ENCODE measurements at places on chromosomes 1 and 21.

DNA sequence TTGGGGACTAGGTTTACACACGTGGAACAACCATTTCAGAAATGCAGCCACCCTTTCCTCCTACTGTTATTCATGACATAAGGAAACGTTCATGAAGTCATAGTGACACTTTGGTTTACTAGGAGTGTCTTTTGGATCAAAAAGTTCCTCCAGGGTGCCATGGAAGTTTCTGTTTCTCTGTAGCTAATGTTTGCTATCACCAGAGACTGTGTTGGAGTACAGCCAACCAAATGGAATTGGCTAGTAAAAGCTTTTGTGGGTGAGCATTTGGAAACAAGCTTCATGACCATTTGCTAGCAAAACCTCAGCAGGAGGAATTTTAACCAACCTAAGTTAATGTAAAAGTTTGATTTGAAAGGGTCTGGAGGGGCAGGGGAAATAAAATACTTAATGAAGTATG, 43.9 kb upstream of the ADGRL2 start:
- no peak for DNase-seq

GRCh38 chr1:213968146-213968825, 19.5 kb upstream of the PROX1 start:
- DNase-seq, result no peak

GRCh38 chr1:189021577-189021976, 1456.1 kb downstream of the BRINP3 start:
- DNase-seq, result no peak

DNA sequence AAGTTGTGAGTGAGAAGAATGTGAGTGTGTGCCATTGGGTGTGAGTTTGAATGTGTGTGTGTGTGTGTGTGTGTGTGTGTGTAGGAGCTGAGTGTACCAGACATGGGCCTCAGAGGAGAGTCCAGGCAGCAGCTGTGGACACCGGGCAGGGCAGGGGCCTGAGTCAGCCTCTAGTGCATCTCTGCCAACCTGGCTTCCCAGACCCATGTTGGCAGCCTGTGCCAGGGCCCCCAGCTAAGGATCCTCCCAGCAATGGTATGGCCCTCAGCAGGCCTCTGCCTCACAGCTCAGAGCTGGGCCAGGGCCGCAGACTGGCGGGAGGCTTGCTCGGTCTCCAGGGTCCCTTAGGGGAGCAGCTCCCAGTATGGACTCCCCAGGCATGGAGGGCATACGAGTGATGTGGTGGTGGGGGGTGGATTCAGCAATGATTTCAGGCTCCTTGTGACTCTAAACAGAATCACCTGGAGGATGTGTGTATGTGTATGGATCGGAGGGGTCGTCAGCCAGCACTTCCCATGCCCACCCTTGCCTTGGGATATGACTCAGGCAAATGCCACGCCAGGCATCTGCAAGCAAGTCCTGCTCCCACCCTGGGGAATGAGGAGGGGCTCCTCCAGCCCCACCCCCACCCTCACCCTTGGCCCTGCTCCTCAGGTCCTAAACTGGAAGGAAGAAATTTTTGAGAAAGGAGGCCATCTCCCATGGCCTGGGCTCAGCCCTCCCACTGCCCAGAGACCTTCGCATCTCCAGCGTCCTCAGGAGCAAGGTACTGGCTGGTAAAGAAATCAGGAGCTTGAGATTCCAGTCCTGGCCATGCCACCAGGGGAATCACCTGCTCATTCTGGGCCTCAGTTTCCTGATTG, 1.8 kb upstream of the FOXO6 start:
- no peak for DNase-seq

DNA sequence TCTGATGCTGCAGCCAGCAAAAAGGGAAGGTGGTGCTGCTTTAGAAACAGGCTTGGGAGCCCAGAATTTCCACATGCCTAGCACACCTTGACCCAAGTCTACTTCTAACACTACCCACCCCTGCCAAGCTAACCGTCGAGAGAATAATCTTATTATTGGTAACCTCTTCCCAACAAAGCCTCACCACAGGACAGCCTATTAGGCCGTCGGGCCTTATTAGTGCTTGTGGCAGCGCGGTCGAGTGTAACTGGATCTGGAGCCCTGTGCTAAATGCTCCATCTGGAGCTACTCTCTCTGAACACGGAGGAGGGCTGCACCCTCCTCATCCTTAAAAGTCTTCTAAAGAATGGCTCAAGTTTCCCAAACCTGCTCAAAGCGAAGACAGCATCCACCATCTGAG, 165.5 kb upstream of the NFIA start:
- no peak for DNase-seq

- no peak for DNase-seq
Measured at GRCh38 chr1:157404614-157405013, 147.7 kb downstream of the FCRL5 start.

DNA sequence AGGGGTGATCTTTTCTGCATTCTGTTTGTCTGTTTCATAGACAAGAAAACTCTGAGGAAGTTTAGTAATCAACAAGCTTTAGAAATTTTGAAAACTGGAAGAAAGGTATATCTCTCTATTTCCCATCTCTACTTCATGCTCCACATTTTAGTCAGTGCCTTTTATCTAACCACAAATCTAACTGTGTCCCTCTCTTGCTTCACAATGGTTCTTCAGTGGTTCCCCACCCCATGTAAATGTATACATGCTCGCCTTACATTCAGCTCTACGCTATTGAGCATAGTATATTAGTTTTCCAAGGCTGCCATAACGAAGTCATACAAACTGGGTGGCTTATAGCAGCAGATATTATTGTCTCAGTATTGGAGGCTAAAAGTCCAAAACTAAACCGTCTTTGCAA, 14.4 kb upstream of the SAMSN1 start:
- no peak for DNase-seq

GRCh38 chr1:9111957-9112356, 16.9 kb downstream of the GPR157 start:
- no peak for DNase-seq

DNA sequence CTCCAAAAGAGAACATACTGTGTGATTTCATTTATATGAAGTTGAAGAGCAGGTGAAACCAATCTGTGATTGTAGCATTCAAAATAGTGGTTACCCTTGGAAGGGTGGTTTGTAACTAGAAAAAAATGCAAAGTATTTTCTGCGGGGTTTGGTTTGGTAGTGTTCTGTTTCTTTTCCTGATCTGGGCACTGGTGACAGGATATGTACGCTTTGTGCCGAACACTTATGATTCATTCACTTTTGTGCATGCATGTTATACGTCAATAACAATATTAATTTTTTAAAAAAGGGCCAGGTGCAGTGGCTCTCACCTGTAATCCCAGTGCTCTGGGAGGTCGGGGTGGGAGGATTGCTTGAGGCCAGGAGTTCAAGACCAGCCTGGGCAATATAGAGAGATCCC, 63.8 kb downstream of the CD34 start:
- no peak for DNase-seq

DNA sequence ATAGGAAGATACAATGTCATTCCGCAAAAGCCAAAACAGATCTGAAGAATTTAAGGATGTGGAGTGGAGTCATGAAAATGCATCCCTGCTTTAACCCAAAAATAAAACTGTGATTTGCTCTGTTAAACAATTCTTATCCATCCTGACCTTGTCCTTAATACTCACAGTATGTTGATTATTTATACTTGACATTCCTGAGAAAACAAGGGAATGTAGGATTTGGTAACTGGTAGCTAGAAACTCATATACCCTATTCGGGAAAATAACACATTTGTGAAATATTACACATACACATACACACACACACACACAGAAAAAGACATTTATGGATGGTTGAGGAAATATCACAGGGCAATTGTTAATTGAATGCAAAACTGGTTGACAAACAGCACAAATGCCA, 80.2 kb downstream of the FMN2 start:
- DNase-seq, result no peak

Measured in AG04449 (cell line).